ENCODE measurements at places on chromosomes 3 and 15.

GRCh38 chr3:49607105-49607591 lies 52.9 kb downstream of the BSN start:
- no peak for DNase-seq

GRCh38 chr15:75171408-75171807 lies 30.3 kb upstream of the C15orf39 start:
- DNase-seq = no peak

GRCh38 chr3:126938520-126939337 lies 44.2 kb upstream of the PLXNA1 start:
- no peak for DNase-seq

DNA sequence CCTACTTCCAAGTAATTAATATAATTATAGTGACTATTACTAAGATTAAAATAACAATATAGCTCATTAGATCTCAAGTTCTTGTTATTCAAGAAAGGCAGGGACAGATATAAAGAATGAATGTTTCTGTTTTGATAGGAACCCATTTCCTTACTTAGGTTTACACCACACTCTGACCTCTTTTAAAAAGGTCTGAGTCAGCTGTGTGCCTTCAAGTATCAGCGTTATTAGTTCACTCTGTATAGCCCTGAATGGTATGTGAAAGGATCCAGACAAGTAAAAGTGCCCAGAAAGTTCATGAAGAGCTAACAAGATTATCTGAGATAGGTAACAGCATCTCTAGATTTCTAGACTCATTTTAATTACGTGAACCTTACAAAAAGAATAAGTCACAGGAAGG lies 28.9 kb downstream of the PDCD10 start:
- DNase-seq = no peak

GRCh38 chr3:42520336-42520735 lies 17.9 kb downstream of the VIPR1 start:
- no peak for DNase-seq

DNA sequence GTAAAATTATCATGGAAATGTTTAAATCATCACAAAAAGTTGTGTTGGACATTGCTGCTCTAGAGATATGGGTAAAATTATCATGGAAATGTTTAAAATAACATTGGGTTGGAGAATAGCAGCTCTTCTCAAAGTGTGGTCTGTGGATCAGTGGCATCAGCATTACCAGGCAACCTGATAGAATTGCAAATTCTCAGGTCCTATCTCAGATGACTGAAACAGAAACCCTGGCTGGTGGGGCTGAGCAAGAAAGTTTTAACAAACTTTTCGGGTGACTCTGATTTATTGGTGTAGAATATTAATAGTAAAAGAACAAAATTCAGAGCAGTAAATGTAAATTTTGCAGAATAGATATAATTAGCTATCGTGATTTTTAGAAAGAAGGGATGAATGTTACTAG lies 28.9 kb downstream of the NXPE3 start:
- no peak for DNase-seq

GRCh38 chr3:31922962-31923361 lies 58.1 kb downstream of the OSBPL10 start:
- no peak for DNase-seq

- DNase-seq = peak; percentile 41
Measured at GRCh38 chr15:68650901-68651709, 72.3 kb downstream of the CORO2B start.

DNA sequence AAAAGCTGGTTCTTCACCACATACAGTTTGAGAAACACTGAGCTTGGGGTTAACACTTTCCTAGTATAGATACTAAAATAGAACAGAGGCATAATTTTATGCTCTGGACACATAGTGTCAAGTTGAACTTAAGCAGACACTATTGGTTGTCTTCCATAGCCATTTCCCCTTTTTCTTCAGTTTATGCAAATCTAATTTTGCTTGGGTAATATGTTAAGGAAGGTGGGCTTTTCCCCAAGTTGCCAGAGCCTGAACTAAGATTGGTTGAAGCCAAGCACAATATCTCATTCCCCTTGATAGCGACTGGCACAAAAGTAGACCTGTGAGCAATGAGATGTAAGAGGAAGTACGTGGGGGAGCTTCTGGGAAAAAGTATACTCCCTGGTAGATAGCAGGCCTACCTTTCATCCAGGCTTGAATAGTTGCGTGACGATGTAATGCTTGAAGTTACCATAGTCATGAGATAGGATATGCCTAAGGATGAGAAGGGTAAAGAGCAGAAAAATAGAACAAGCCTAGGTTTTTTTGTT lies 4.5 kb upstream of the POPDC2 start:
- DNase-seq = no peak

GRCh38 chr3:172410702-172411477 lies 37.4 kb downstream of the GHSR start:
- no peak for DNase-seq

- no peak for DNase-seq
Measured at GRCh38 chr3:156620260-156620659, 54.1 kb upstream of the TIPARP start.

- DNase-seq = no peak
Measured at GRCh38 chr15:48766196-48766595, 44.7 kb downstream of the CEP152 start.

- DNase-seq = no peak
Measured at GRCh38 chr3:131107637-131108433, 81.2 kb downstream of the NEK11 start.

DNA sequence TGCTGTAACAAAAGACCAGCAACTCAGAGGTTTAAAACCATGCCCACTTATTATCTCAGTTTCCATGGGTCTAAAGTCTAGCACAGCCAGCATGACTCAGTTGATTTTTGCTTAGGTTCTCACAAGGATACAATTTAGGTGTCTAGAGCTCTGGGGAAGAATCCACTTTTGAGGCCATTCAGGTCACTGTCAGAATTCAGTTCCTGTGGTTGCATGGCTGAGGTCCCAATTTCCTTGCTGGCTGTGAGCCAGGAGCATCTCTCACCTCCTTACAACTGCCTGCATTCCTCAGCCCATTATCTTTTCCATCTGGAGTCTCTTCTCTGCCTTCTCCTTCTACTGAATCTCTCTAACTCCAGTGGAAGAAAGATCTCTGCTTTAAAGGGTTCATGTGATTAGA lies 240.5 kb upstream of the CFAP20DC start:
- no peak for DNase-seq

- no peak for DNase-seq
Measured at GRCh38 chr3:79810092-79810491, 42.3 kb upstream of the ROBO1 start.

DNA sequence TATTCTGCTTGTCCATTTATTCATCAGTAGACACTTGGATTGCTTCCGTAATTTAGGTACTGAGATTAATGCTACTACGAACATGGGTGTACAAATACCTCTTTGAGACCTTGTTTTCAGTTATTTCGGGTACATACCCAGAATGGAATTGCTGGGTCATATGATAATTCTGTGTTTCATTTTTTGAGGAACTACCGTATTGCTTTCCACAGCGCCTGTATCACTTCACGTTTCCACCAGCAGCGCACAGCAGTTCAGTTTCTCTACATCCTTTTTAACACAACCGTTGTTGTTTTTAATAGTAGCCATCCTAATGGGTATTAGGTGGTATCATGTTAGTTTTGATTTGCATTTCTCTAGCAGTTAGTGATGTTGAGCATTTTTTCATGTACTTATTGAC lies 9.5 kb downstream of the PAK2 start:
- DNase-seq = no peak

DNA sequence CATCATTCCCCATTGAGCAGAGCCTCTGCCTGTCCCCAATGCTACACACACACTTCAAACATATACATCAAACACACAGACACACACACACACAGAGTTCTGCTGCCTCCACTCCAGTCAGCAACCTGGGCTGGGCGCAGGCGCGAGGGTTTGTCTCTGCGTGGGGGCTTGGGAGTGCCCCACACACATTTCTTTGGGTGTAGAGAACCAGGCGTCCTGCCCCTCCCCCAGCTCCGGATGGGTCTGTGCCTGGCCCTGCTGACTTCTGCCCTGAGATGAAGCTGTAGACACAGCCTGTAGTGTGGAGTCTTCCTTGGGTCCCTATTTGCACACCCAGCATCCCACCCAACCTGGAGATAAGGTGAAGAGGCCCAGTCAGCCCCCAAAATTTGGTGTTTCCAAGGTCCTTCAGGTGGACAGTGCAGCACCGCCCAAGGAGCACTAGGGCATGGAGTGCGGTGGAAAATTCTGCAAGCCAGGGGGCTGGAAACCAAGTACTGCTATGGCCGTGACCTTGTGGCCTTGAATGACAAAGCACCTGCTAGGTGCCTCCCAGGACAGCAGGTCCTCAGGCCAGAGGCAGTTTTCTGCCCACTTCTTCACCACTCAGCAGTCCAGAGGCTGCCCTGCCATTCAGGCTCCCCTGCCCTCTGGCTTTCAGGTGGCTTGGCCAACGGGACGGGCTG lies 26.8 kb downstream of the FBXW12 start:
- DNase-seq = no peak

GRCh38 chr3:158859362-158859761 lies 57.5 kb downstream of the MFSD1 start:
- no peak for DNase-seq

- no peak for DNase-seq
Measured at GRCh38 chr3:32335365-32336112, 56.1 kb upstream of the CMTM7 start.

- DNase-seq = no peak
Measured at GRCh38 chr3:11829416-11829815, 17.3 kb downstream of the TAMM41 start.

- DNase-seq = no peak
Measured at GRCh38 chr3:191138937-191139336, 60.1 kb upstream of the OSTN start.

DNA sequence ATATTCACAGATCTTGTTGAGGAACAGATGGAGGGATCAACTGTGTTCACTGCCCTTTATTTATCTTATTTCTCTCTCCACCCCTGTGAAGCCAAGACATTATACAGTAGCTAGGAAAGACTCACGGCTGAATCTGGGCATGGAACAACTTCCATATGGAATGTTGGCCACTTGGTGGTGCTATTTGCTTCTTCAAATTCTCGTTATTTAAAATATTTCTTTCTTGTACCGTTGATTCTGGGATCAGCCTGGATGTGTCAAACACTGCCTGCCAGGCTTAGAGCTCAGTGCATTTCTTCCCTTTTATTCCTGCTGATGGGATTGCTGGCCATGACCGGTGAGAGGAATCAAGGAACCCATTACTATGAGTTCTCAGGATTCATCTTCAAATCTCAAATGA lies 17.5 kb upstream of the GASK1A start:
- no peak for DNase-seq

- DNase-seq = no peak
Measured at GRCh38 chr3:111725706-111726105, 130.6 kb upstream of the ZBED2 start.

GRCh38 chr15:33360886-33361285 lies 50.1 kb downstream of the RYR3 start:
- DNase-seq = no peak

GRCh38 chr15:84099181-84099580 lies 136.4 kb upstream of the GOLGA6L4 start:
- DNase-seq = peak; percentile 20

GRCh38 chr3:176155012-176155411 lies 1042.3 kb downstream of the TBL1XR1 start:
- no peak for DNase-seq

GRCh38 chr3:195863121-195864061 lies 45.0 kb downstream of the TNK2 start:
- DNase-seq = peak; percentile 71

- DNase-seq = no peak
Measured at GRCh38 chr3:55500555-55501330, 13.6 kb upstream of the WNT5A start.

DNA sequence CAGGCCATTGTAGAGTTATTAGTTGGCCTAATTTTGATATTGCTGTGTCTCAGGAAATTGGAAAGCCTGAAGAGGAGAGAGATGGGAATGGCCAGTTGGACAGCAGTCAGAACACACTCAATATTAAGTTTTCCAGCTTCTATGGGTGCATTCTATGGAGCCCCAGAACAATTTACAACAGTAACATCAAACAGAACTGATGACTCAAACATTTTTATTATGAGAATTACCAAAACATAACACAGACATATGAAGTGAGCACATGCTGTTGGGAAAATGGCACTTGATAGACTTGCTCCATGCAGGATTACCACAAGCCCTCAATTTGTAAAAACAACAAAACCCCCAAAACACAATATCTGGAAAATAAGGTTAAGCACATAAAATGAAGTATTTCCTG lies 104.3 kb downstream of the GADL1 start:
- no peak for DNase-seq

DNA sequence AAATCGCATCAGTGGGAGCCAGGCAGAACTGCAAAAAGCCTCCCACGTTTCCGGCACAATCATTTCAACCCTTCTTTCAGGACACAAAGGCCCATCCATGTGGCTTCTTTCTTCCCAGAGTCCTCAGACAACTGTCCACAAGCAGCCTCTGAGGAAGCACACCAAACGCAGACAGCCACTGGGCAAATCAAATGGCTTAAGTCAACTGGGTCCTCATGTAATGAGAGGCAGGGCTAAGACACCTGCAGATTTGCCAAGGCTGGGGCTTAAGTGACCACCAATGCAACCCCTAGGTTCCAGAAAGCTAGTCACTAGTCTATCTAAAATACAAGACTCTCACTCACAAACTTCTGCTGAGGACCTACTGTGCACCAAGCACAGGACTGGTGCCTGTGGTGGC lies 8.0 kb downstream of the OSBPL10 start:
- no peak for DNase-seq

DNA sequence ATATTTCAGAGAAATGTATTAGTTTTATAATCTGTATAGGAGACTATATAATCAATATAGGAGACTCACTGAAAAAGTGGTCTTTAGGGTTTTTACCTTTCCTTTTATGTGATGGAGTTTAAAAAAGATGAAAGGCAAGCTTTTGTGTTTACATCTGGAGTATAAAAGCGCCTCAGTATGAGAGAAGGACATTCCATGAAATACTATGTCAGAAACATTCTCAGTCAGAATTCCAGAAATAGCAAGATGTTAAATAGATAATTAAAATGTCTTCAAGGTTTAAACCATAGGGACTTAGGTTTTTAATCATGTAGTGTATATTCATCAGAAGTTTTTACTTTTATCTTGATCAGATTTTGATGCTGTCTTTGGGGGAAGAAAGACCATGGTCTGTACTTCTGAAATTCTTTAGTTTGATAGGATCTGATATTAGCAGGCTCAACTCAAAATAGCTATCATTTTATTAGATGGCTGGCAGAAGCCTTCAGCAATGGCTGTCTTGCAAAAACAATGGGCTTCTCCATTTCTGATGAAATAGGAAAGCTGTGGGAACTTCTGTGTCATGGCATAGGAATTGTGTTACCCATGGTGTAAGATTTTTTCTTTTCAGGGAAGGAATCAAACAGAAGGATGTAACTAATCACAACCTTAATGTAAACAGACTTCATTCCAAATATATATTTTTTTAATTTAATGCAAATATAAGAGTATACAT lies 209.6 kb upstream of the PLSCR5 start:
- DNase-seq = no peak

GRCh38 chr3:81249540-81250029 lies 511.9 kb downstream of the GBE1 start:
- no peak for DNase-seq

DNA sequence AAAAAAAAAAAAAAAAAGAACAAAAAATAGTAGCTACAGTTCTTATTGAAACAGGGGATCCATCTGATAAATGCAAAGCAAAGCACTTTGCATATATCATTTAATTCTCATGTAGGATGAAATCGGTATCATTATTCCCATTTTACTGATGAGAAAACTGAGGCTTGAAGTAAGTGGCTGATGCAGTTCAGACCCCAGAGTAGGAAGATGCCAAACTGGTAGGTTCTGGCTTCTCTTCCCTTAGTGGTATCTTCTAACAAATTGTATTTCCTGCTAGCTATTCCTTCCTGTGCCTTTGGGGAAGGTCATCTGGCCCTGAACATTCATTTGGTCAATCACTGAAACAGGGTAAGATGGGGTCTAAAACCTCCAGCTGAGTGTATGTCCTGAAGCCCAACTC lies 21.9 kb downstream of the PIF1 start:
- DNase-seq = no peak

Data from CD4-positive, alpha-beta T cell treated with Interleukin-15 for 1 hour (primary cell).